Small intestine (tissue), 16 donors: ENCODE measurements at places on chromosomes 11 and 22. TPM values are rescaled to one million over a fixed set of nuclear protein-coding genes. Genes with fewer than 3 reads are reported as not detected.
A peak's percentile ranks its signal among the peaks of the same experiment; 100 is the strongest.

DNA sequence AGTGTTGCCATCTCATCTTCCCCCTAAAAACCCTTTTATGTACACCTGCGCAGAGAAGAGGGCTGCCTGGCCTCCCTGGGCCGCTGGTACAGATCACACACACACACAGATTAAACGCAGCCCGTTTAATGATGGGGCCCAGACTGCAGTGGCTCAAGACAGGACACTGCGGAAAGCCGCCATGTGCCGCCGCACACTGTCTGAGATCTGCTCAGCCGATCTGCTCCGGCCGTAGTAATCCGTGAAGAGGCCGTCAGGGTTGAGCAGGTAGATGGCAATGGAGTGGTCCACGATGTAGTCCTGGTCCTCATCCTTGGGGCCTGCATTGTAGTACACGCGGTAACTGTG, 2.0 kb downstream of the SCO2 start:
- DNase-seq: no peak

DNA sequence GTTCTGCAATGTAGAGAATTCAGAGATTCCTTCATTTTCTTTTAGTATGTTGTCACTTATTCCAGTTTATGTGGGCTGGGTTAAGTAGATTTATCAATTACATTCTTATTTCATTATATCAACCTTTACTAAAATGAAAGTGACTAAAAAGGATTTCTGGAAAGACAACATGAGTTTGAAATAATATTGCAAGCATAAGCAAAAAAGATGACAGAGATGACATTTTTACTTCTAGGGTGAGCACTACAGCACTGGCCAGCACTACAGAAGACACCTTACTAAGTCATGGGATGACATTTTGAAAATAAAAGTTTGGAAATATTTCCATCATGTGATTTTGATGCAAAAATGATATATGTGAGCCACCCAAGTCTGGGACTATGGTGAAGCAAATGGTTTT, 2.1 kb upstream of the USP47 start:
- no peak for DNase-seq

Gene OR5T3
- polyA plus RNA-seq: not detected

- peak; percentile 98 for DNase-seq
These were observed 10.2 kb upstream of the LDHA start for GRCh38 chr11:18384157-18384641.

GRCh38 chr11:122910775-122911174, 28.2 kb downstream of the JHY start:
- peak; percentile 56 for DNase-seq

GRCh38 chr11:113173126-113173525, 141.3 kb upstream of the TTC12 start:
- DNase-seq: no peak

DNA sequence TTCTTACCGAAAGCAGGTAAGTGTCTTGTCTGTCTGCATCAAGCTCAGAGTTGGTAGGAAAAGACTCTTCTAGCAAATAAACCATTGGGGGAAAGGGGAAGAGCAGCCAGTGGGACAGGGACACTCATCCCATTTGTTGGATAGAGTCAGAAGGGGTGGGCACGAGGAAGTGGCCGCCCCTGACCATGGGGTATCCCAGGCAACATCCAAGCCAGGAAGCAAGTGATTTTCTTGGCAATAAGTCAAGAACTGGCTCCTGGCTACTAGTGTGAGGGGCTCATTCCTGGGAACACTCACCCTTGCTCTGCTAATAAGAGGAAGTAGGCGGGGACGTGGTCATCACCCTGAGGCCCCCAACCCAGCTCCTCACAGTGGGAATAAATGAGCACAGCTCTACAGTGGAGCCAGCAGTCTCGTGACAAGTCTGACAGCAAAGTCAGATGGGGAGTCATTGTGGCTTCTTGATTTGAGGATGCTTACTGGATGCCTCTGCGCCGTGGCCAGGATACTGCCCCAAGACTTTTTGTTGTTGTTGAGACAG, 6.7 kb downstream of the SLC25A18 start:
- no peak for DNase-seq

- no peak for DNase-seq
These were observed 397 bp upstream of the CD44 start for GRCh38 chr11:35138606-35138942.

Gene C22orf42
- not detected for polyA plus RNA-seq

DNA sequence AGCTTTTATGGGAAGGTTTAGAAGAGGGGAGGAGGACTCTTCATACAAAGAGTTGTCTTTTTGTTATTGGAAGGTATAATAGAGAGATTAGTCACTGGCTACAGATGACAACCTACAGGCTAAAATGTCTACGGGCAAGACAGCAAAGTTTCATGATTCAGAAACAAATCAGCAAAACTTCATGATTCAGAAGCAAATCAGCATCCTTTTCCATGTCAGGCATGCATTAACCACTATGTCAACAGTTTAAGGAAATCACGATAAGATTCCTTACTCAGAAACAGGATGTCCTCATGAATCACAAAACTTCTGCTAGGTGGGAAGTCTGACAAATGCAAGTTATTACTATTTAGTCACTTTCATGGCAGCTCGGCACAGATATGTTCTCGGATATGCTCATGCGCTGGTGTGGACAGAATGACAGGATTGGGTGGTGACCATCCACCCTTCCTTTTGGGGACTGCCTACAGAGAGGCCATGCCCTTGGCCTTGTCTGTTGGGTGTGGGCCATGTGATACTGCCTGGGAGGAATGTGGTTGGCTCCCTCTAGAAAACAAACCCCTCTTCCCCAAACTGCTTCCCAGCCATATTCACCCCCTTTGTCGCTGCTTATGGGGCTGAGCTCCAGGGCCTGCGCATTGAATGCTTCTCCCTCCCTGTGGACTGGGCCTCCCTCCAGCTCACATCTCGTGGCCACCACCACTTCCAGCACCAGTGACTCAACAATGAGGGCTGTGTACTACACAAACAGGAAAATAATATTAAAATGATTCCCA, 10.1 kb downstream of the C11orf91 start:
- DNase-seq: peak; percentile 30

DNA sequence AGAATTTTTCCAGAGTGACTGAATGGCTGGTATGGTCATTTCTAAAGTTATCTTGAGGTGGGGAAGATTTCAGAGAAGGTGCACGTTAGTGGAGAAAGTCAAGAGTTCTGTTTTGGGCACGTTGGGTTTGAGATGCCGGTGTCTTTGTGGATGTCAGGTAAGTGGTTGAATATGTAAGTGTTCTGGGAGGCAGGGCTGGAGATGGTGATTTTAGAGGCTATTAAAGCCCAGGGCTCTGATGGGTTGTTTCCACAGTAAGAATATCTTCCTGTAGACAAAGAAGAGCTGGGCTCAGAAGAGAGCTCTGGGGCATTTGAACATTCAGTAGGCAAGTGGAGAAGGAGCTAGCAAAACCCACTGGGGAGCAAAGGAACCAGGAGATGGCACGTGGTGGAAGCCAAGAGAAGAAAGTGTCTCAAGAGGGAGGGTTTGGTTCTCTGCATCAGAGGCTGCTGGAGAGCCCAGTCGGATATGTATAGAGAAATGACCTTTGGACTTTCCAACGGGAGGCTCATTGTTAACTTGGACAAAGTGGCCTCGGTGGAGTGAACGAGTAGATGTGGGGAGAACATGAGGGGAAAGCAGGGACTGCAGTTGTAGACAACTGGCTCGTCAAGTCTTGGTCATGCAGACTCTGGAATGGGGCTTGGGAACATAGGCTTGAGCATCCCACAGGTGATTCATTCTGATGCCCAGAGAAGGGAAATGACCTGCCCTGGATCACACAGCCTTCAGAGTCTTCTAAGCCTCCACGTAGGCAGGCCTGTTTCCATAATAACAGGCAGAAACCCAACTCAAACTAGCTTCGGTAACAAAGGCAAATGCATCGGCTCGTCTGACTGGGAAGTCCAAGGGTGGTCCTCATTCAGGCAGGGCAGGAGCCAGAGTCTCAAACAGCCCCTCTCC, 98.4 kb upstream of the PARVA start:
- DNase-seq: peak; percentile 70

Gene CCND1
- polyA plus RNA-seq: 24.6 TPM

DNA sequence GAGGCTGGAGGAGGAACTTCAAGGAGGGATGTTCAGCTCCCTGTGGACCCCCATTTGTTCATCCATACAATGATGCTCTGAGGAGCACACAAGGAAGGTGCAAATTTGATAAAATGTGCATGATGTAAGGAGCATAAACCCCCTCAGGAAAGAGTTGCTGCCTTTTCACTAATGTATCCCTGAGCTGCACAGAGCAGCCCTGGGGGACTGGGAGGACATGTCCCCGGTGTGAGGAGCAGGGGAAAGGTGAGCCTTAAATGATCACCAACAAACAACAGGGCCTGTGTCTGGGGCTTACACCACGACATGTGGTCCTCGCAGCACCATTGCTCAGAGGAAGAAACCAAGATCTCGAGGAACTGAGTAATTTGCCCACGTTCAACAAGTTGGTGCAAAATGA, 3.5 kb upstream of the MAPK8IP2 start:
- DNase-seq: no peak

GRCh38 chr11:120578596-120579154, 67.1 kb downstream of the GRIK4 start:
- DNase-seq: no peak

DNA sequence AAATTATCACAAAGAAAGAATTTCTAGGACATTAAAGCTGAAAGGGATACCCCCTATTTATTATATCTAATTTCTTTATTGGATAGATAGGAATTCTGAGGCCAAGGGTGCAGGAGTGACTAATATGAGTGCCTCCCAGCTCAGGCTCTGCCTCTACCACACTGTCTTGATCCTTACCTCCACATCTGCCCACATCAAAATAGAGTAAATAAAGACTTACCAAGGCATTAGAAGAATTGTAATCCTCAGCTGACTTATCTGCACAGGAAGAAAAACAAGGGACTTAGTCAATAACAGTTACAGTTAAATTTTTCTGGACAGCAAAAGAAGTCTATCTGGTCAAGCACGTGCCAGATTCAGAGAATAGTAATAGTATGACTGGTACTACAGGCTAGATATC, 72.6 kb upstream of the GDPD4 start:
- no peak for DNase-seq

Gene PARVG
- 5.2 TPM for polyA plus RNA-seq

Gene PRR5L
- polyA plus RNA-seq: 5.6 TPM

DNA sequence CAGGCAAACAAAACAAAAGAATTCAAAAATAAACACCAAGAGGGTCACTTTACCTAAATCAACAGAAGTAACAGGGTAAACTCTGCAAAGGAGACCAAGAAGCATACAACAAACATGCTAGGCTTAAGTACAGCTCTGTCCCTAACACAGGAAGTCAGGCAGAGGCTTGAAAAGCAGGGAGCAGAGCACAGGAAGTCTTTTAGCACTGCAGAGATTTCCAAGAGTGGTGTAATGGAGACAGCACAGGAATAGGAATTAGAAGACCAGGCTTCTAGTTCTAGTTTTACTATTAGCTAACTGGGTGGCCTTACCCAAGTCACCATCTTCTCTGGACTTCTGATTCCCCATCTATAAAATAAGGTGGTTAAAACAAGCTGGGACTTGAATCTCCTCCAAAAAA, 1.9 kb downstream of the RBFOX2 start:
- DNase-seq: no peak

Gene APOA5
- 0.22 TPM for polyA plus RNA-seq

Gene PRODH
- 241 TPM for polyA plus RNA-seq

- peak; percentile 56 for DNase-seq
These were observed 55.3 kb upstream of the CD44 start for GRCh38 chr11:35083431-35084238.

- DNase-seq: peak; percentile 45
These were observed 146.5 kb downstream of the CCDC34 start for GRCh38 chr11:27216270-27217149.

- no peak for DNase-seq
These were observed 38.8 kb downstream of the RNF141 start for GRCh38 chr11:10502065-10502680.

Gene ZNF215
- polyA plus RNA-seq: 7.1 TPM

Gene GDPD4
- not detected for polyA plus RNA-seq

DNA sequence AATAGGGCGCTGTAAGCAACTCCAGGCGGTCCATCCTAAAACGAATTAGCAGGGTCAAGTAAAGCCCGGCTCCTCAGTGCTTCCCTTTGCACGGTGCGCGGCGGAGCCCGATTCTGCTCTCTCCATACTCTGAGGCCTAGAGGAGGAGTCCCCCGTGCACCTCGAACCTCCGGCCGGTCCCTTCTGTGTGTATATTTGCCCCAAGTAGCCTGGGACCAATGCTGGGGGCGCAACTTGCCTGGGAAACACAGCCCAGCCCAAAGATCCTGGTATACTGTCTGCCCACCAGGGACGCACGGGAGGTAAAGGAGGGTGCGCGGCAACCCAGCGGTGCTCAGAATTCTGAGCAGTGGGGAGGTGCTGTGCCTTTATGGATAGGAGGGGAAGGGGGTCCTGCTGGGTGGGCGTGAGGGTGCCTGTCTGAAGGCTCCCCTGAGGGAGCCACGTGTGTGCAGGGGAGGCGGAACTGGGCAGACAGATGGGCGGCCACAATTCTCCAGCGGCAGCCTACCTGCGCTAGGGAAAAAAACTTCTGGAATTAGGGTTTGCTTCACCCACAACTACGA, 4.8 kb upstream of the TBX1 start:
- DNase-seq: no peak

Gene FAM227A
- polyA plus RNA-seq: 0.71 TPM

DNA sequence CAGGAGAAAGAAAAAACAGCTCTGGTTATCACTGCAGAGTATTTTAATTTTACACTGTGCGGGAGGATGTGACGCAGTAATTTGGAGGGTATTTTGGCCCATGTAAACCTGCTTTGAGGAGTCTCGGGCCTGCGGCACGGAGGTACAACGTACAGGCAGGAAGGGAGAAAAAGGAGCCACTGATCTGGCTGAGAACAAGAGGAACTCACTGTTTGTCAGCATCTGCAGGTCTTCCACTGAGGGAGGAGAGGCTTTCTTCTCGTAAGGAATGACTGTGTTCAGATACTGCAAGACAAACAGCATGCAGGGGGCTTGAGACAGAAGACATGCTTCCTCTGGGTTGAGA, 44.0 kb downstream of the FEZ1 start:
- no peak for DNase-seq

Gene USP2
- polyA plus RNA-seq: 15.4 TPM

DNA sequence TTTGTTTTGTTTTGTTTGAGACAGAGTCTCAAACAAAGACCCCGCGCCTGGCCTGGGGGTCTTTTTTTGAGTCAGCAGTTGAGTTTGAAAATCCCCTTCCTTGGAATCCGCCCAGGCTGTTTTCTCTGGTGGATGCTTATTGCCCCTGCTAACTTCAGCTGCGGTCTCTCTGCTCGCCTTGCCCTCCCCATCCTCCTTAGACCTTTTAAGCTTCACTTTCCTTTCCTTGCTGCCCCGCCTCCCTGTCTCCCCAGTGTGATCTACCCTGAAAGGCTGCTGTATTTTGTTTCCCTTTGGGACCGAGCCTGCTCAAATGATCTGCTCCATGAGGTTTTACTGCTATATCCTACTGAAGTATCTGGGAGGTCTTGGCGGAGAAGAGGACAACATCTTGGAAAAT, 2.5 kb downstream of the USP18 start:
- no peak for DNase-seq

- no peak for DNase-seq
These were observed 171.4 kb upstream of the CTSC start for GRCh38 chr11:88508759-88509581.

GRCh38 chr22:32355760-32356159, 1.9 kb upstream of the RFPL3 start:
- DNase-seq: peak; percentile 24

GRCh38 chr11:92627615-92628256, 341.7 kb upstream of the MTNR1B start:
- no peak for DNase-seq

GRCh38 chr11:126888115-126888712, 112.4 kb downstream of the KIRREL3 start:
- DNase-seq: no peak
